Trophoblast cell (in vitro differentiated cells and primary cell): ENCODE measurements at places on chromosomes 4 and X.

DNA sequence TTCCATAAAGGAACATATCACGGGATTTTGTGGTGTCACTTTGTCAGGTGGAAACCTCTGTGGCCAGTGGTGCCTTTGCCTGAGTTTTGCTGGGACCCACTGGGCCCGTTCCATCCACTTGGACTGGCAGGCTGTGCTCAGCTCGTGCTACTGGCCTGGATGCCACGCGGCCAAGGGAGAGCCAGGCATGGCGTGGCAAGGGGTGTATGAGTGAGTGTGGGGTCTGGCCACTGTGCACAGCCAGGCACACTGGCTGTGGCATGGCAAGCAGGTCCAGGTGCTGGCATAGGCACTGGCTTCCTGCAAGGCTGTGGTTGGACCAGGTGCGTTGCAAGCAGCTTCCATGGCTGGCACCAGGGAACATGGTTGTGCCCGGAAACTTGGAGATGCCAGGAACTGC is 60.8 kb downstream of the TBCK start:
- H3K36me3 ChIP-seq = peaks cover 10% of the 10 kb centered on the region
- H3K27me3 ChIP-seq = no peaks in the 10 kb centered on the region
- H3K27ac ChIP-seq = no peak overlapping the region
- no peak for DNase-seq

DNA sequence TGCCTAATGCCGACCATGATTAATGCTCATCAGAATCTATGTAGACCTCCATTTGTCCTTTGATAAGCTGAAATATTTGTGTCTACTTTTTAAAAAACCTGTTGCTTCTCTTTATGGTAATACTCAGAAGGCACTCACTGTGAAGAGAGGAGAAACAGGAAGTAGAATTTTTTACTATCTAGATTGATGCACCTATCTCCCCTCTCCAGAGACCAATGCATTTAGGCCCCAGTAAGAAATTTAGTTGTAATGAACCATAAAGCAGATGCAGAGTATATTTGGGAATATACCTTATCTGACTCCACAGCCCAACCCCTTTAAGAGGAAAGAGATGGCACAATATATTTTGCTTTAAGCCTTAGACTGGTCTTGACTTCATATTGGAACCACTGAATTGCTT is 11.1 kb downstream of the TBL1X start:
- H3K4me3 ChIP-seq = no peak overlapping the region
- H3K4me1 ChIP-seq = peaks cover 8% of the 10 kb centered on the region
- no peaks in the 10 kb centered on the region for H3K36me3 ChIP-seq
- H3K27me3 ChIP-seq = no peaks in the 10 kb centered on the region
- no peak overlapping the region for H3K27ac ChIP-seq

GRCh38 chrX:153778181-153778580 is 2.7 kb upstream of the SRPK3 start:
- H3K36me3 ChIP-seq = peaks cover 1% of the 10 kb centered on the region
- H3K27ac ChIP-seq = no peak overlapping the region
- no peak overlapping the region for H3K4me3 ChIP-seq
- no peaks in the 10 kb centered on the region for H3K4me1 ChIP-seq
- no peaks in the 10 kb centered on the region for H3K27me3 ChIP-seq

DNA sequence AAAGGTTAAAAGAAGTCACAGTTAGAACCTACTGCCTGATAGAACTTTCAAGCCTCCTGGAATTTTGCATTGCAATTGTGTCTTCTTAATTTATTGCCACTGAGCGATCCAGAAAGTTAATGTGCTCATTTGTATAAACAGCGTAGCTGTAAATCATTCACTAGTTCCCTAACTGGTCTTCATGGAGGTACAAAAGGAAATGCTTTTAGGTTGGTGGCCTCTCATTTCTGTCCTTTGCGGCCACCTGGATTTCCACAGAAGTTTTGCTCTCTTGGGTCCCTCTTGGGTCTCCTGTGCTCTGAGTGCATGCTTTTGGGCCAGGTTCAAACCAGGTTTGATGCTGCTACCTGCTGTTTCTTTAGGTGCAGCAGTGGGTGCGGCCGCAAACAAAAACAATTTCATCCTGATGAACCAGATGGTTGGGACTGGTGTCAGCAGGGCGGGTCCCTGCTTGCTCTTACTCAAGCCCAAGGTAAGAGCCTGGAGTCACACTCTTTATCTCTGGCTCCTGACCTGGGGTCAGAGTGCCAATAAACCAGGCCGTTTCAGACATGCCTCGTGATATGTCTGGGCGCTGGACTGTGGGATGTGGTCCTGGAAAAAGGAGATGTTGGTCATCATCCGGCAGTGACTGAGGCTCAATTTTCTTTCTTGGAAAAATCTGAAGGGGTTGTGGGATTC is 270.1 kb downstream of the PTTG2 start:
- peak; percentile 81 for DNase-seq
- H3K4me3 ChIP-seq = no peak overlapping the region
- no peaks in the 10 kb centered on the region for H3K36me3 ChIP-seq
- H3K27ac ChIP-seq = no peak overlapping the region

- H3K27me3 ChIP-seq = no peaks in the 10 kb centered on the region
- no peaks in the 10 kb centered on the region for H3K4me1 ChIP-seq
- no peak overlapping the region for H3K27ac ChIP-seq
- H3K4me3 ChIP-seq = no peak overlapping the region
Measured at GRCh38 chr4:101049549-101050001, 297.8 kb downstream of the PPP3CA start.

- H3K4me1 ChIP-seq = peaks cover 7% of the 10 kb centered on the region
- H3K27me3 ChIP-seq = no peaks in the 10 kb centered on the region
- no peak overlapping the region for H3K4me3 ChIP-seq
- peaks cover 6% of the 10 kb centered on the region for H3K36me3 ChIP-seq
Measured at GRCh38 chr4:147846318-147847155, 114.6 kb downstream of the ARHGAP10 start.

DNA sequence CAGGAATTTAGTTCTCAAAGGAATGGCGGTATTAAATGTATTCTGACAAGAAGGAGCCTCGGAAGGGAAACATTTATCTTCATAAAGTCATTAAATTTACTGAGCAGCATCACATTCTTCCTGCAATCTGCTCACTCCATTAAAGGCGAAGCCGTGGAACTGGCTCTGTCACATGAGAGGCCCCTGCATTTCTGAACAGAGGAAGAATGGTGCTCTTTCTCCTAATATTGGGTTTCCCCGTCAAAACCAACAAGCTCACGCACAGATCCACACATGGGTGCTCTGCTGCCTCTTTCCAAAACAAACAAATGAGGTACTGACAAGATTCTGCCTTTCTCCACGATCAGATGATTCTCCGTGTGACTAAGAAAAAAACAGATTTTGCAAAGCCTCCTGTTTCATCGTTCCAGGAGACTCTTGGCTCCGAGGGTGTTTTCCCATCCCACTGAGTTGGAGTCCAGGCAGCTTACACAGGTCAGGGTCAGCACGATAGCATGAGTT is 191.2 kb downstream of the IDS start:
- no peak overlapping the region for H3K4me3 ChIP-seq
- no peaks in the 10 kb centered on the region for H3K27me3 ChIP-seq
- no peak for DNase-seq
- no peaks in the 10 kb centered on the region for H3K36me3 ChIP-seq
- H3K4me1 ChIP-seq = no peaks in the 10 kb centered on the region
- no peak overlapping the region for H3K27ac ChIP-seq

DNA sequence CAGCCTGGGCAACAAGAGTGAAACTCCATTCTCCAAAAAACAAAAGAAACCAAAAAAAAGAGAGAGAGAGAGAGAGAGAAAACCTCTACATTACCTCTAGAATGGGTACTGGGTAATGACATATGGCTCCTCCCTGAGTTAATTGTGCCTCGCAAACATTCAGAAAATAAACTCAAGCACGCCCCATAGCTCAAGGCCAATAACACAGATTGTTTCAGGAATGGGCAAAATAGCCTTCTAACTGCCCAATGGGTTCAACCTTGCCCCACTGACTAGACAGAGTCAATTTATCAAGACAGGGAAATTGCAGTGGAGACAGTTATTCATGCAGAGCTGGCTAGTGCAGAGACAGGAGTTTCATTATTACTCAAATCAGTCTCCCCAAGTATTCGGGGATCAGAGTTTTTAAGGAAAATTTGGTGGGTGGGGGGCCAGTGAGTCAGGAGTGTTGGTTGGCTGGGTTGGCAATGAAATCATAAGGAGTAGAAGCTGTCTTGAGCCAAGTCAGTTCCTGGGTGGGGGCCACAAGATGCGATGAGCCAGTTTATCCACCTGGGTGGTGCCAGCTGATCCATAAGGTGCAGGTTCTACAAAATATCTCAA is 25.1 kb downstream of the NIPAL1 start:
- no peaks in the 10 kb centered on the region for H3K4me1 ChIP-seq
- DNase-seq = no peak
- no peaks in the 10 kb centered on the region for H3K27me3 ChIP-seq
- H3K36me3 ChIP-seq = no peaks in the 10 kb centered on the region

DNA sequence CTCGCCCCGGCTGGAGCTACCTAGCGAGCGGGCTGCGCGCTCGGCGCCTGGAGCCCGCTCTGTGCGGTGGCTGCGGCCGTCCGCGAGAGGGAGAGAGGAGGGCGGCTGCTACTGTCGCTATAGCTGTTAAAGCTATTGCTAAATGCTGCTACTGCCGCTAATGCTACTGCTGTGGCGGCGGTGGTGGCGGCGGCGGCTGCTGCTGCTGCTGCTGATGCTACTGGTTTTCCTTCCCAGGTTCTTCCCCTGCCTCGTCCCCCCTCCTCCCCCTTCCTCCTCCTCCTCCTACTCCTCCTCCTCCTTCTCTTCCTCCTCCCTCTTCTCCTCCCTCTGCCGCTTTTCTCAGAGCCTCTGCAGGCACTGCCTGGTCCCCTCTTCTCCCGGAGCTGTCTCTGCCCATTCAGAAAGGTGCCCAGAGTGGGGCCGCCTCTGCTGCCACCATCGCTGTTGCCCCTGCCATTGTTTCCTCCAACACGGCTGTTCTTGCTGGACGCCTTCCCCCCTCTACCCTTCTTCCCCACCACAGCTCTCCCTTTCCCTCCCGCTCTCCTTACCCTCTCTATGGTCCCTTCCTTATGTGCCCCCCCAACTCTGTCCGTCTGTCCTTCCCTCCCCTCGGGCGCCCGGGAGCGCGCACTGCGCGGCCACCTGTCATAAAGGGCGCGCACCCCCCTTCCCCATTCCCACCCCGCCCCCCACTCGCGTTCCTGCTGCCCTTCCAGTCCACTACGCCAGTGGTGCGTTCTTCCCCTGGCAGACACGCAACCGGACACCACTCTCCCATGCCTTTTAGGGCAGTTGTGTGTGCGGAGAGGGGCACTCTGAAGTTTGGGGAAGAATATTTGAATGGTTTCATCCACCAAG is at the start of gene NEXMIF:
Gene NEXMIF, minus strand, starts transcription at position 228 of the 864 bp plus-strand sequence.
- peak within 1 kb of the TSS; percentile 65 for H3K4me3 ChIP-seq
- peaks cover 6% of the 10 kb centered on the region for H3K4me1 ChIP-seq
- H3K36me3 ChIP-seq = no peaks in the 10 kb centered on the region
- peak; percentile 32 for DNase-seq

GRCh38 chr4:2624782-2625530 is 88.5 kb downstream of the FAM193A start:
- no peaks in the 10 kb centered on the region for H3K27me3 ChIP-seq
- no peak for DNase-seq
- H3K27ac ChIP-seq = no peak overlapping the region
- no peak overlapping the region for H3K4me3 ChIP-seq
- peaks cover 2% of the 10 kb centered on the region for H3K4me1 ChIP-seq
- peaks cover 11% of the 10 kb centered on the region for H3K36me3 ChIP-seq

DNA sequence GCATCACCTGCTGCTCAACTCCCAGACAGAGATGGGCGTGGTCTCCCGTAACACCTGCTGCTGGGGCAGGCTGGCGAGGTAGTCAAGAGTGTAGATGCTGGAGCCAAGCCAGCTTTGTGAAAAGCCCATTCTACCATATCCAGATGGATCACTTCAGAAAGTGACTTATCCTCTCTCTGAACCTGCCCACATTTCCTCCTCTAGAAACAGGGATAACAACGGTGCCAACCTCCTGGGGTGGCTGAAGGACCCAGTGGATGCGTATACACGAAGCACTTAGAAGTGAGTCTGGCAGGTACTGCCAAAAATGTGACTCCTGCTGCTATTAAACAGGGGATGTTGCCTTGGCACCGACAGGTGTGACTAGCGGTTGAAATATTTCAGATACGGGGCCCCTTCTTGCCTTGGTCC is 95.8 kb downstream of the SORBS2 start:
- no peak overlapping the region for H3K4me3 ChIP-seq
- no peak overlapping the region for H3K27ac ChIP-seq
- H3K4me1 ChIP-seq = no peaks in the 10 kb centered on the region
- H3K36me3 ChIP-seq = no peaks in the 10 kb centered on the region
- H3K27me3 ChIP-seq = no peaks in the 10 kb centered on the region

- DNase-seq = no peak
- H3K27me3 ChIP-seq = no peaks in the 10 kb centered on the region
- H3K4me1 ChIP-seq = no peaks in the 10 kb centered on the region
- no peaks in the 10 kb centered on the region for H3K36me3 ChIP-seq
- no peak overlapping the region for H3K27ac ChIP-seq
Measured at GRCh38 chrX:72262077-72262476, 15.0 kb downstream of the RPS4X start.

DNA sequence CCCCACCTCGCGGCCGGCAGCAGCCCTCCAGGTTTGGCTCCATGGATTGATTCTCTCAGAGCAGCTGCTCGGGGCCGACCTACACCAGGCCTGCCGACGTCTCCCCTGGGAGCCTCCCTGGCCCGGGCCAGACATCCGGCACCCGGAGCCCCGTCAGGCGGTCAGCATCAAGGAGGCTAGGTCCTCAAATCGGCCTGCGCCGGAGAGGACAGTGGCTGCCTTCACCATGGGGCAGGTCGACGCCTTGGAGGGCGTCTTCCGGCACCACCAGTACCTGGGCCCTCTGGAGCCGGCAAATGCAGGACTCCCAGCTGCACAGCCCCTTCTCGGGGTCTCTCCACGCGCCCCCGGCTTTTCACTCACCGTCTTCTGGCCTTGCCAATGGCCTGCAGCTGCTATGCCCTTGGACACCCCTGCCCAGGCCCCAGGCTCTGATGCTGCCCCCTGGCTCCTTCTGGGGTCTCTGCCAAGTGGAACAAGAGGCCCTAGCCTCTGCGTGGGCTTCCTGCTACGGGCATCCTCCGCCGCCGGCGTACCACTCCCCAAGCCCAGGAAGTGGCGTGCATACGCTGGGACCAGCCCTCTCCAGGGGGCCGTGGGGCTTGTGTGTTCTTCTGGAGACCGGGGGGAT is 341.8 kb downstream of the MAGEB5 start:
- H3K36me3 ChIP-seq = no peaks in the 10 kb centered on the region
- H3K27me3 ChIP-seq = no peaks in the 10 kb centered on the region
- no peaks in the 10 kb centered on the region for H3K4me1 ChIP-seq
